ENCODE measurements at places on chromosomes 3 and 15. TPM values are rescaled to one million over a fixed set of nuclear protein-coding genes. Genes with fewer than 3 reads are reported as not detected.

DNA sequence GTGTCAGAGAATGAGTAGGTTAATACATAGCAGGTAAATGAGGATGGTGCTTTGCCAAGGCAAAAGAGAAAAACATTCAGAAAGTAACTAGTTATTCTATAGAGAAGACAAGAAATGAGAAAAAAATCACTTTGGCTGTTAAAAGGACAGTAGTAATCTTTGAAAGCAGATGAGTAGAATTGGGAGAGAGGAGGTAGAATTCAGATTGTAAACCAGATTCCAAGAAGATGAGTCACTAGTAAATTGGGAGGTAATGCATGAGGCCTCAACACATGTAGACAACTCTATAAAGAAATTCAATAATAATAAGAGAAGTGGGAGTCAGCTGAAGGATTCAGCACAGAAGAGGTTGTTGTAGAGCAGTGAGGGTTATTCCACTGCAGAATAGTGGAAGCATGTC, 81.4 kb downstream of the MBNL1 start:
- no peak for DNase-seq

- no peak for DNase-seq
Observed at GRCh38 chr15:96924570-96924969, 594.1 kb downstream of the NR2F2 start.

GRCh38 chr15:48021336-48022086, 99.3 kb upstream of the SLC24A5 start:
- DNase-seq = no peak

DNA sequence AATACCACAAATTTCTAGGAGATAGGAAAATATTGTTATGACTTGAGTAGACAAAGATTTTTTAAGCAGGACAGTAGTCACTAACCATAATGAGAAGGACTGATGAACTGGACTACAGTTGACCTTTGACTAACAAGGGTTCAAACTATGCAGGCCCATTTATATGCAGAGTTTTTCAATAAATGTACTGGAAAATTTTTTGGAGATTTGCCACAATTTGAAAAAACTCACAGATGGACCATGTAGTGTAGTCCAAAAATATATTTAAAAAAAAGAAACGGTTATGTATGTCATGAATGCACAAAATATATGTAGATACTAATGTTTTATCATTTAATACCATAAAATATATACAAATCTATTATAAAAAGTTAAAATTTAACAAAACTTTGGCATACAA, 151.8 kb downstream of the LRRN1 start:
- DNase-seq = no peak

DNA sequence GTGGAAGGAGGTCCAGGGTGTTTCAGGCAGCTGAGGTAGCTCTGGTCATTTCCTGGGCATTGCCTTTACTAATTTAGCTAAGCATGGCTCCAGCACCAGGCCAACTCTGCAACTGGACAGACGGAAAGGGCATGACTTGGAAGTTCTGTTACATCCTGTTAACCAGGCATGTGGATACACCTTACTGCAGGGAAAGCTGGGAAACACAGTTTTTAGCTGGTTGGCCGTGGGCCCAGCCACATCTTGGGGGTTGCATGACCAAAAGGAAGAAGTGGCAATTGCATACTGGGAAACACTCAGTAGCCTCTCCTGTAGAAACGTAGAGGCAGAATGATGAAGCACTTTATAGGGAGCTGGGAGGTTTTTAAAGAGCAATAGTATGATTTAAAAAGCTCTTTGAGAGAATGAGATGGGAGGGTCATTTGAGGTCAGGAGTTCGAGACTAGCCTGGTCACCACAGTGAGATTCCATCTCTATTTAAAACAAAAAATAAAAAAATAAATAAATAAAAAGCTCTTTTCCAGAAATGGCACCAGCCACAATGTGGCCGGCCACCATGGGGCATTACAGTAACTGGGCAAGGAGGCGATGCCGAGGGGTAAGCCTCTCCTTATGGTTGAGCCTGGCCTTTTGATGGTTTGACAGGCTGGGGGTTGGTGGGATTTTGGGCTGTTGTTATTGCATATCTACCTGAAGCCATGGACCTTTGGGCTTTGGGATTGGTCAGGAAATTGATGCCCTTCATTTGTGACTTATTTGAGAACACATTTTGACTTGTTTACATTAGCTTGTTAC, 28.6 kb downstream of the TRAK1 start:
- DNase-seq = no peak

DNA sequence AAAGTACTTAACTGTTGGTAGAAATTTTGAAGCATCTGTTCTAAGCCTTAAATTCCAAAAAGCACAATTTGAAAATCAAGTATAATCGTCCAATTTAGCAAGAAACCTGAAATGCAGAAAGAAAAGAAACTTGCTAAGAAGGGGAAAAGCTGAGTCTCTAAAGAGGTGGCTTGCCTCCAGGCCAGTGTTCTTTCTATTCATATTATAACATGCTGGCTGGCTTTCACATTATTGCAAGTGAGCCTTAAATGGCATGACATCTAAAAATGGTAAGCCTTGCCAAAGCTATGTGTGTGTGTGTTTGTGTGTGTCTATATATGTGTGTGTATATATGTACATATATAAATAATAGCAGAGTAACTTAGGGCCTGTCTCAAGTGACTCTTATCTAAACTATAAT, 89.5 kb downstream of the FGF12 start:
- no peak for DNase-seq

GRCh38 chr3:49673121-49673714, 933 bp upstream of the APEH start:
- DNase-seq = no peak

DNA sequence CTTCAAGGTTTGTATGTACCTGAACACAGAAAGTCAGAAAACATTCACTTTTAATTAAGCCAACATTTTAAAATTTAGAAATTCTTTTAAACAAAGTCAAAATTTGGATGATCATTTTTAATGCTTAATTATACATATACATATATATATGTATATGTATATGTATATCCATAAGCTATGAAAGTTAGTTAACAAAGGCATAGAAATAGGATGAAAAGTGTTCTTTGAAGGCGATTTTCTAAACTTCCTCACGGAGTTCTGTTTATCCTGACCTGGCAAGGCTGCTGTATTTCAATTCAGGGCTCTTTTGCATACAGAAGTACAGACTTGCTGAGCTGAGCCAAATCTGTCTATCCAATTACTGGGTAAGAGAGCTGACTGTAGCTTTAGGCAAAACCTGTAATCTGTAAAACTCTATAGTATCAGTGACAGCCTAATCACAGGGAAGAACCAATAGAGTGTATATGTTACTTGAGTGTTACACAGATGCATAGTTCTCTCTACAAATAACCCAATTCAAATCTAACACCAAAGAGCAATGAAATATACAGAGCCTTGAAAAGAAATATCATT, 32.1 kb upstream of the THRB start:
- no peak for DNase-seq

GRCh38 chr3:43998836-43999727, 242.6 kb upstream of the TOPAZ1 start:
- DNase-seq = no peak

DNA sequence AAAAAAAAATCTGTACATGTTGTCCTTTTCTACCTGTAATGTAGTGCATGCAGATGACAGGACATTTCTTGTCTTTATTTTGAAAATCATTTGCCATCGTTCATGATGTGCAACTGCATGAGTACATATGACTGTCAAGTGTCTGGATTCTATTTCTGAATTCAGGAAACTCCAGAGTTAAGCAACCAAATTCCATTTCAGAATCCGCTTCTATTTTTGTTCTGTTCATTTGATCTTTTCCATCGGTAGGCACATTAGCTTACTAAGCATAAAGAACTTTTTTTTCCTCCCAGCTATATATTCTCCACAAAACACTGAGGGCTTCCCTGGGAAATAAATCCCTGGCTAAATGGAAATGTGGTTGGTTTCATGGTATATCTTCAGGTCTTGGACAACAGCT, 365.6 kb downstream of the PTPRG start:
- DNase-seq = peak; percentile 87

DNA sequence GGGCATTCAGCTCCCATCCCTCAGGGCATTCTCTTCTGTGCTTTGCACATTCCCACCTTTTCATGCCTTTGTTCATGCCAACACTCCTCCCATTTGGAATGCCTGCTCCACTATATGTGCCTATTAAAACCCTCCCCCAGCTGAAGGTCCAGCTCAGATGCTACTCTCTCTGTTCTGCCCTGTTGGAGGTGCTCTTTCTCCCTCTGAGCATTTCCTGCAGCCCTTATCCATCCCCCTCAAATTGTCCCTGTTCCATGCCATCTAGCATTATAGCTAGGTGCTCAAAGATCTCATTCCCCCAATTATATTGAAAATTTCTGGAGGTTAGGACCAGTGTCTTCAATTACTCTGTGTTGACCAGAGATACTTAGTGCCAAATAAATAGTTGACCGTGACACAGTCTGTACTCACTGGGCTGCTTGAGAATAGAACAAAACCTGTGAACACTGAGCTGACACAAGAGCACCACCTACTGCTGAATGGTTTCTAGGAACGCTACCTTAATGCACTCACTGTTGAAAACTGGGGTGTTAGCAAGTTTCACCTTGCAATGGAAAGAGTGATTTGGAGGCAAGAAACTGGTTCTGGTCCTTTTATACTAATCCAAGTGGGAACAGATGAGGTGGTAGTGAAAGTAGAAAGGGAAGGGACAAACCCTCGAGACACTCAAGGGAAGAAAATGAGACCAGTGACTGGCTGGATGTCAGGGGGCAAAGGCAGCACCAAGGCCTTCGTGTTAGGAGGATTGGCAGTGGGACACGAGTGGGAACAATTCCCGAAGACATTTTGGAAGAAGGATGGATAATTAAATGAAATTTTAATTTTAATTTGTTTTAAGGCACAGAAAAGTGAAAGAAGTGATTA, 289.8 kb upstream of the ROPN1 start:
- DNase-seq = no peak

DNA sequence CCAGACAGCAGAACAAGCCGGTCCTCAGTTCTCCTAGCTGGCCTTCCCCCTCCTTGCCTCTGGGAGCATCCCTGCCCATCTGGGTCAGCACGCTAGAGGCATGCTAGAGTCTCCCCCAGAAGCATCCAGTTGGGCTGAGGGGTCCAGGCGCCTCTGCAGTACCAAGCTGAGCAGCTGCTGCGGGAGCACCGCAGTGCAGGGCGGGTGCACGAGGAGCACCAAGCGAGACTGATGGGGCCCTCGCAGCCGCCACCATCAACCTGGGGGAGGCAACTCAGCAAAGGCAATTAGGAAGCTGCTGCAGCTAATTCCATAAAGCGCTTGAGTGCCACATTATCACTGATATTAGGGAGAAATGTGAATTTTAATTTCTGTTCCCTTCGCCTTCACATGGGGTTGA, 12.4 kb downstream of the CACNA2D3 start:
- no peak for DNase-seq

DNA sequence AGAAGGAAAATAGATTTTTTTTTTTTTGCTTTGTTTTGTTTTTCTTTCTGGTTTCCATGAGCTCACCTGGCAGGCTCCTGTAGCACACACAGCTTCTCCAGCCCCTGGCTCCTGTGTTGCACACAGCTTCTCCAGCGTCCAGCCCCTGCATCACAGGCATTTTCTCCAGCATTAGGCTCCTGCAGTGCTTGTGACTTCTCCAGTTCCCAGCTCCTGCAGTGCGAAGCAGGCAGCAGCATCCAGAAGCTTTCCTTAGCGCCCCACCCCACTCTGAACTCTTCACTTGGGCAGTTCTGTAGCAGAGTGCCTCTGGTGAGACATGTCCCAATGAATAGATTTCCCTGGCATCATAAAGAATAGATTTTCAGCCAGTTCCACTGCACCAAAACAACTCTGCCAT, 5.5 kb upstream of the CCDC39 start:
- DNase-seq = no peak

GRCh38 chr3:14405360-14406238, 3.2 kb downstream of the SLC6A6 start:
- no peak for DNase-seq

- no peak for DNase-seq
Observed at GRCh38 chr3:31445701-31446100, 87.0 kb upstream of the STT3B start.

DNA sequence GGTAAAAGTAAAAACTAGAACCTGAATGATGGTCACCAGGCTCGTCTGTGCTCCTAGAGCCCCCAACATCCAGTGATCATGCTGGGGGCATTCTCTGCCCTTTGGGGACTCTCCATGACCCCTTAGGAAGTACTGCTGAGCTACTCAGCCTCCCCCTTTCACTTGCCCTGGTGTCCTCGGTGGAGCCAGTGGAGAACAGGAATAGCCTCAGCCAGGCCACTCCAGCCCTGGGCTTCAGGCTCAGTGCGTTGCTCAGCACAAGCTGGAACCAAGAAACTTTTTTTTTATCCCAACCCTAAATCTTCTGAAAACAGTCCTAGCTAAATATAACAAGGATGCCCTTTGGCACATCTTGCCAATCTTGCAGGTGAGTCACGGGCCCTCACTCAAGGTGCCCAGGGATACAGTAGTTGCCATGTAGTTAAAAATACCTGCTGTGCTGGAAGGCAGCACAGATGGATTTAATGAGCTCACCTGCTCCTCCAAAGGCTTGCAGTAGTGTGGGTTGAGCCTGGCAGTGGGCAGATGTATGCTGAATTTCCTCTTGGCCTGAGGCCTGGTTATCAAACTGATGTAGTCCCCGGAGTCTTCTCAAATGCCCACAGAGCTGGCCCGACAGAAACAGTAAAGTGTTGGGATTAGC, 46.9 kb upstream of the TMEM158 start:
- no peak for DNase-seq

- DNase-seq = no peak
Observed at GRCh38 chr15:70361106-70361505, 263.4 kb upstream of the TLE3 start.

GRCh38 chr3:157387708-157388435, 48.8 kb upstream of the PTX3 start:
- DNase-seq = no peak

DNA sequence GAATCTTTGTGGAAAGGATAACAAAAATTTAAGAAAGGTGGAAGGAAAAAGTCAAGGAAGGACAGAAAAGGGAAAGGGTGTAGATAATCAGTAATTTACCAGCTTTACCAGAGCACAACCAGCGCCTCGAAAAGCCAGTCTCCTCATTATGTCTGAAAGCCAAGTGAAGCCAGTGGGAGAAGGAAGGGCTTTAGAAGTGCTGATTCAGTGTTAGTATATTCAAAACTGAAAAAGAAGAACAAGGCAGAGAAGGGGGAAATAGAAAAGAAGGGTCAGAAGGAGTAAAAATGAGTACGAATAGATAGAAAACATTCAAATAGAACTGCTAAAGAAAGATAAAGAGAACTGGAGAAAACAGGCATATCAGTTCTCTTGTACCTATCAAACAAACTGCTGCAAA, 4.1 kb downstream of the PBRM1 start:
- no peak for DNase-seq

DNA sequence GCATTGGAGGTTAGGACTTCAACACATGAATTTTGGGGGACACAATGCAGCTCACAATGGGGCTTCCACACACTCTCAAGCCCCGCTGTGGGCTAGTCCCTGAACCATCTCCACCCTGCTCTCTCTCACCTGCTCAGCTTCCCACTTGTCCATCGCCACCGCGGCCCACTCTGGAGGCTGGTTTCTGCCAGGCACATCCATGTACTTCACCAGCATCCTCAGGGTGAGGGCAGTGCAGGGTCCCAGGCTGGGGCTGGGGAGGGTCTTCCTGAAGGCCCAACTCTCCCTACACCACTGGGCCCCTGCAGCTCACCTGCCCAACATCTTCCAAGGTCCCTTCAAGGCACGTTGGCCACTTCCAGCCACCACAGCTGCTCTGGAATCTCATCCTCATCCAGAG, 46.4 kb downstream of the KLF15 start:
- DNase-seq = no peak

- DNase-seq = no peak
Observed at GRCh38 chr15:37086521-37086920, 13.8 kb downstream of the MEIS2 start.

The C3orf62 gene
- total RNA-seq = 2.7 TPM

The CPN2 gene
- 0.10 TPM for total RNA-seq

The MYH15 gene
- total RNA-seq = 0.49 TPM

The TRIM42 gene
- total RNA-seq = not detected

The TRPM1 gene
- total RNA-seq = 3.5 TPM
